Stimulated activated CD8-positive, alpha-beta memory T cell treated with anti-CD3 and anti-CD28 coated beads, Interleukin-4, amount 100 ng/mL, for 4 hours (primary cell): ENCODE measurements at places on chromosomes 1 and 21.

DNA sequence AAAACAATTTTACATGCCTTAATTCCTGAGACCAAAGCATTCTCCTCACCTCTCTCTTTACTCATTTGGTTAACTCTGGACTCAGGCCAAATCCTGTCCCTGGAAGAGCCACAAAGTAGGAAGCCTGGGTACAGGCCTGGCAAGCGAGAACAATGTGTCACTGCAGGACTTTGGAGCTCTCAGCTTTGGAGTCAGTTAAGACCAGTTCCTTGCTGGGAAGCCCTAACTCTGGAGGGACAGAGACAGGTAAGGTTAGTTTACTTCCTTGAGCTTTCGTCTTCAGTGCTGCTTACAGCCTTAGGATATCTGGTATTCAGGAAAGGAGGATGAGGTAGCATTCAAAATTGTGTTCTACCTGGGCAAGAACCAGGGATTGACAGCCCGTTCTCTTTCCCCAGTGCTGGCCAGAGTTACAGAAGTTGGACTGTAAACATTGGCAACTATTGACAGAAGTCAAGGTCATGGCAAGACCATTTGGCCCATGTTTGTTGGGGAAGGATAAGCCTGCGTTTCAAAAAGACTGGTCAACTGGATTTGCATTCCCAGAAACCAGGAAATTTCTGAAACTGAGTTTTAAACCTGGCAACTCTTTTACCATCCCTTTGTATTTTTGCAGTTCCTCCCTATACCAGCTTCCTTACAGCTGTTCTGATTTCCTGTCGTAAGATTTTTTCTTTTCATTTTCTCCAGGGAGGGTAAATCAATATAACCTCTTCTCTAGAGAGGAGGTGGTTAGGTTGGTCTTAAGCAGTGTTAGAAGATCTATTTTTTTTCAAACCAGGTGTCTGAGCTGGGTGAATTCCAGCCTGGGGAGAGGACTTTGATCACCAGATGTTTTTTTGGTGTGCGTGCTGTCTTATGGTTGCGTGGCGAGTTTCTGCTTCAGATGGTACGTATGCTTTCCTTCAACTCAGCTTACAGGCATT lies at the start of gene C4BPB:
Gene C4BPB, plus strand, starts transcription at position 160 of the 926 bp plus-strand sequence. Its CDS starts 672 bp downstream, at position 832.
- DNase-seq: no peak

DNA sequence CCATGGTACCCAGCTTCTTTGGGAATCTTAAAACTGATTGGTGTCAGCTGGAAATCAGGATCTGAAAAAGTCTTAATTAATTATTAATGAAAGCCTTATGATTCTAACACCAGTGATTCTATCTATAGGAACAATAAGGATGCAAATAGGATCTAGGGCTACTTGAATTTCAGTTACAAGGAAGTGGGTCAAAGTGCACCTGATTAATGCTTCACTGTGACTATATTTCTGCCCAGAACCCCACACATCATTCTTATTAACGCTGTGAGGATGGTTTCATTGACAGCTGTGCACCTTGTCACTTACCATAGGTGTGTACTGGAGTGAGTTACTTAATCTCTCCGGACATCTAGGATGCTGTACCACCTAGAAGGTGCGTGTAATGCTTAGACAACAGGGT lies 99.8 kb upstream of the ETV3 start:
- no peak for DNase-seq

DNA sequence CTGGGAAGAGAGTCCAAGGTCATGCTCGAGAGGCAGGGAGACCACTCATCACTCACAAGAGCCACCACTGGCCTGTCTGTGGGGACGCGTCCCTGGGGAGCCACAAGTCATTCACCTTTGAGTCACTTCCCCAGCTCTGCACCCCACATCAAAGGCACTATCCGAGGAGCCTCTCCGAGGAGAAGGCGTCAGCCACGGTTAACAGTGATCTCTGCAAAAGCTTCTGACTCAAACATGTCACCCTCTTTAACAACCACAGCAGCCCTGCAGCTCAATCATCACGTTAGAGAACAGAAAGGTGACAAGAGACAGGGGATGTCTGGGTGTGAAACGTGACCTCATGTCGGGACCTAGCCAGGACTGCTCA lies 9.0 kb downstream of the LRRC47 start:
- DNase-seq: no peak

GRCh38 chr1:24683713-24684162 lies 40.6 kb downstream of the SRRM1 start:
- no peak for DNase-seq

- no peak for DNase-seq
Observed at GRCh38 chr1:170538687-170539086, 6.7 kb downstream of the GORAB start.

GRCh38 chr1:196527919-196528318 lies 80.3 kb downstream of the KCNT2 start:
- no peak for DNase-seq

DNA sequence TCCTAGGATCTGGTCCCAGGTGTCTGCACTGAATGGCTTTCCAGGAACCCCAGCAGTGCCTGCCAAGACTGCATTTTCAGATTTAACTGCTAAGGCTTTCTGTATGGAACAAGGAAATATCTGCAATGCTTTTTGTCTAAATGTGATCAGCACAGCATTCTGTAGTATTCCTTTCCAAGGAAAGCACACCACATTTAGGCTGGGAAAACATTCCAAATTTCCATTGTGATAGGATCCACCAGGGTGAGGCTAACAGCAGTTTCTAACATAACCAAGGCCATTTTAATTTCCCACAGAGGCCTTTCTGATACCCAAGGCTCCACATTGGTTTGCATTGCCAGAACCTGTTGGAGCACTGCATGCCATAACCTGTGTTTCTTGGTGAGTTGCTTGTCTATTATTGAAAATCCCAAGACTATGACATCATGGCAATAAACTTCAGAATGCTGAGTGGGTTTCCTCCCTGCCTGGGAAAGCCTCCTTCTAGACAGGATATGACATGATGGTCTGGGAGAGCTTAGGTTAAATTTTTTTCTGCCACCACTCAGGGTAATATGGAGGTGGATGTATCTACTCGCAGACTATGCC lies 23.3 kb upstream of the PTGFRN start:
- no peak for DNase-seq

DNA sequence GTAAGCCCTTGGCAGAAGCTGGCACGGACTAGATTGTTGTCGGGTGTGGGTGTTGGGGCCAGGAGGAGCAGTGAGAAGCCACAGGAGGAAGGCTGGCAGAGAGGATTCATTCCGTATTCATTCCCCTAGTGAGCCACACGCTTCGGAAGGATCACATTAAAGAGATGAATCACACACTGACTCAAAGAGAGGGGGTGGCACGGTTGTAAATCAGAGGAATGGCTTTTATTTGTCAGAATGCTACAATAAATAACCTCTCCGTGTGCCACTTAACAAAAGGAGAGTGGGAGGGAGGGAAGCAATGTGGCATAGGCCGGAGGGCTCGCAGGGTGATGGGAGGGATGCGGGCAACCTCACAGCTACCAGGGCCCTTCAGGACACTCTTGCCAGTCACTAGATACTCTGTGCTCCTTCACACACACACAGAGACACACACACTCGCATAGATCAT lies 135.5 kb downstream of the HIVEP3 start:
- no peak for DNase-seq

GRCh38 chr1:86865973-86866637 lies 47.8 kb downstream of the SELENOF start:
- no peak for DNase-seq

DNA sequence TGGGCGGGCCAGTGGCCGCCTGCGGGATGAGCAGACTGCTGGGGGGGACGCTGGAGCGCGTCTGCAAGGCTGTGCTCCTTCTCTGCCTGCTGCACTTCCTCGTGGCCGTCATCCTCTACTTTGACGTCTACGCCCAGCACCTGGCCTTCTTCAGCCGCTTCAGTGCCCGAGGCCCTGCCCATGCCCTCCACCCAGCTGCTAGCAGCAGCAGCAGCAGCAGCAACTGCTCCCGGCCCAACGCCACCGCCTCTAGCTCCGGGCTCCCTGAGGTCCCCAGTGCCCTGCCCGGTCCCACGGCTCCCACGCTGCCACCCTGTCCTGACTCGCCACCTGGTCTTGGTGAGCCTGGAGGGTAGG lies 2.1 kb downstream of the B4GALT2 start:
- DNase-seq: no peak

DNA sequence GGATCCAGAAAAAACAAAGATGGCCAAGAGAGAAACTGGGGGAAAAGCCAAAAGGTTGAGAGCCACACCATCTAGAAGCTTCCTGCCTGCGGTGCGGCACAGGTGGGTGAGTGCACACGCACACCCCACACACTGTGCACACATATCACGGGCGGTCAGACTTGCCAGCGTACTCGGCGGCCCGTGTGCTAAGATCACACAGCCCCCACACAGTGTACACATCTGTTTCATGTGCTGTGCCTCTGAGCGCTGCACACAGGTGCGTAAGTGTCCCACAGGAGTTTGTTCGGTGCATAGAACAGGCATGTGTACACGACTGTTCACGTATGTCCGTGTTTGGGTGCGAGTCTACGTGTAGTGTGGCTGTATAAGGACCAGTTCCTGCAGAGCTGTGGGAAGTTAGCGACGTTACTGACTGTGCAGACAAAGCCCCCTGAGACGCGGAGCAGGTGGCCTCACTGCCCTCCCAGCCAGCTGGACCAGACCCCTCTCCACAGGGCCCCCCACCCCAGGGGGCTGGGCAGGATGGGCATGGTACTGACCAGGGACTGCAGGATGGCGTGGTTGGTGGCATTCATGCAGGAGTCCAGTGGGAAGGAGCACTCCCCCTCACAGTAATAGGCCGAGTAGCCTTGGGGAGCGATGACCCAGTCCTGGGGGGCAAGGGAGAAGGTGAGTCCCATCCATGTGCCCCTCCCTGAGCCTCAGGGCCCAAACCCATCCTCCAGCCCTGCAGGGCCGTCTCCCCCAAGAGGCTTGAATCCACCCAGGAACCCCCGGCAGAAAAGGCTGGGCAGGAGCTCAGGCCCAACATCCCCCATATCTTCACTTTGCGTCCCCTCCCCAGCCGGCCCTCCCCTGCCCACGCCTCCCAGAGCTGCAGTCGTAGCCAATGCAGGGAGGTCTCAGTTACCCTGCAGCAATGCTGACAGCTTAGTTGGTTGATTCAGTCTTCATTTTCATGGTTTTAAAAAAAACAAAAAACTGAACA lies 8.3 kb downstream of the OXCT2 start:
- DNase-seq: no peak

GRCh38 chr1:206477581-206478380 lies 7.5 kb downstream of the IKBKE start:
- no peak for DNase-seq

DNA sequence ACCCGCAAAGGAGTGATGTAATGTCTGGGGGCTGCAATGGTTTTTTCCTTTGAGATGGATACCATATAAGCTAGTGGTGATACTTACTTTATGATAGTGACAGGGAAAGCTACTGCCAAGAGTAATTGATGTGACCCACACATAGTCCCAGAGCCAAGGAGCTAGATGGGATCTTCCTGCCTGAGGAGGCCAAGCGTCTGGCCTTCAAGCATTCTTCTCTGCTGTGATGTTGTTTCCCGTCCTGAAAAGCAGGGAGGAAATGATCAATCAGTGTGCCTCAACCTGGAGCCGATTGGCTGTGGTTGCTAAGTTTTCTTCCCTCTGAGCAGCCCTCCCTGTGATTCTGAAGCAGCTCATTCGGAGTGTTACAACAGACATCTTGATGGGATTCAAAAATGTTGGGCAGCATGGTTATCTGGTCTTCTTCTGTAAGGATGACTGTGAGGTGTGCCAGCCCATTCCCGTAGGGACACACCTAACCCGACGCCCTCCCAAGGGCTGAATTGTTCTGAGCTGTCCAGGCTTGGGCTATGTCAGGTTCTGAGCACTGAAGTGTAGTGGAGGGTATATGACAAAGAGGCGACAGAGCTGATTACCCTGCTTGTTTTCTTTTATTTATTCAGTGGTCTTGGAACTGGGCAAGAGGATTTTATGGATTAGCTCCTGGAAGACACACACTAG lies 56.7 kb downstream of the UCK2 start:
- DNase-seq: no peak

DNA sequence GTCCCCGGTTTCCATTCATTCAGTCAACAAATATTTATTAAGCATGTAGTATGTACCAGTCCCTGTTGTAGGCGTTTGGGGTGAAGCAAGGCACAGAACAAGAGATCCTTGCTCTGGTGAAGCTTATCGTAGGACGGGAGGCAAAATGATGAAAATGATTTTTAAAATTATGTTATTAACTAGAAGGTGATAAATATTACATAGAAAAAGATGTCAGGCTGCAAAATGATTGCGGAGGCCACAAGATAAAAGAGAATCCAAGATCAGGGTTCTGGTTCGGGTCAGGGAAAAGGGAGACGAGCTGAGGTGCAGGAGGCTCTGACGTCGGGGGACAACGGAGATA lies 602 bp upstream of the CGN start:
- no peak for DNase-seq

DNA sequence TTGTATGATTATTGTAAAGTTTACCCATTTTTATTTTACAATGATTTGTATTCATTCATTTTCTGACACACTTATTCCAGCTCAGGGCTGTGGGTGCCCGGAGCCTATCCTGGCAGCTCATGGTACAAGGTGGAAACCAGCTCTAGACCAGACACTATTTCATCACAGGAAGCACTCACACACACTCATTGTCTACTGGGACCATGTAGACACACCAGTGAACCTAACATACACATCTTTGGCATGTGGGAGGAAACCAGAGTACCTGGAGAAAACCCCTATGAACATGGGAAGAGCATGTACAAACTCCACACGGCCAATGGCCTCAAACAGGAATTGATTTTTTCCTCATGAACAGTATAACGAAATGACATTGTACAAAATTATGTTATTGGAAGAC lies 2.4 kb downstream of the DTL start:
- DNase-seq: no peak

DNA sequence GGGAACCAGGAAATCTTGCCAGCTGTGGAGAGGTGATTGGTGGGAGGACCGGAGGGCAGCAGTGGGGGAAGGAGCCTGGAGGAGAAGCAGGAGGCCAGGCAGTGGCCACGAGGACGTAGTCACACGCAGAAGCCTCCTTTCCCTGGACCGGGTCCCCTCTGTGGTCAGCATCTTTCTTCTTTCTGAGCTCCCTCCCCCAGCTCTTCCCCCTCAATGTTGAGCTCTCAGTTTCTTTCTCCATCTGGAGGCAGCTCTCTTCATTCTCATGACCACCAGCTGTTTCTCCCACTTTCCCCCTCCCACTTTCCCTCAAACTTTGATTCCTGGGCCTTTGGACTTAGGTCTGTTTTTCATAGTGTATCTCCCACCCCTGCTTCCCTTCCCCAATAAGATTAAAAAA lies 18.3 kb downstream of the KIRREL1 start:
- DNase-seq: no peak

DNA sequence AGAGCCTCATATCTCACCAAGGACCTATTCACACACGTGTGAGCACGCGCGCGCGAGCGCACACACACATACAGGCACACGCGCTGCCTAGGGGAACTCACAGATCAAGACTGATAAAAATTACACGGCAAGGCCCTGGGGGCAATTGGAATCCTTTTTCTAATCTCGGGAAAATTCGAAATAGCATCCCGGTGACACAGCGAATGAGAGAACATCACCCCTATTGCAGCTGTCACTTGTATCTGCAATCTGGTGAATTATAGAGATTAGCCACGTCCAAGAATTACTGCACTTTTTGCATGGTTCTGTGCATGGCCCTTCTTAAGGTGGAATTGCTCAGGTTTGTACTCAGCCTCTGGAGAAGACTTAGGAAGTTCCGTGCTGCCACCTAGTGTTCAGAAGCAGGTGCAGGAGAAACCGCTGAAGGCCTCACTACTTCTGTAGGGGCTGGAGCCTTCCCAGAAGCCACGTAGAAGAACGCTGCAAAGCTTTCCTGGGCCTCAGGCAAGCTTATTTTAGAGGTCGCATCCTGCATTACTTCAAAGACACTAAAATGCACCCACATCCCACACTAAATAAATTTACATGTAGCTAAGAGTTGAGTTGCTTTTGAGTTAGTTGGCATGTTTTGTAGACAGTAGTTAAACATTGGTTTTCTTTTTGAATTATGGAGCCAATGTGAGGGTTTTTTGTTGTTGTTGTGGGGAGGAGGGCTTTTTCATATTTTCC lies 229.2 kb upstream of the CAMK1G start:
- no peak for DNase-seq
